GM20000 (cell line): ENCODE measurements at places on chromosomes 6 and 20.

GRCh38 chr6:118283766-118284165 is 264.3 kb upstream of the PLN start:
- peak; percentile 30 for DNase-seq

- no peak for DNase-seq
Observed at GRCh38 chr6:147194652-147195411, 9.4 kb upstream of the STXBP5 start.

DNA sequence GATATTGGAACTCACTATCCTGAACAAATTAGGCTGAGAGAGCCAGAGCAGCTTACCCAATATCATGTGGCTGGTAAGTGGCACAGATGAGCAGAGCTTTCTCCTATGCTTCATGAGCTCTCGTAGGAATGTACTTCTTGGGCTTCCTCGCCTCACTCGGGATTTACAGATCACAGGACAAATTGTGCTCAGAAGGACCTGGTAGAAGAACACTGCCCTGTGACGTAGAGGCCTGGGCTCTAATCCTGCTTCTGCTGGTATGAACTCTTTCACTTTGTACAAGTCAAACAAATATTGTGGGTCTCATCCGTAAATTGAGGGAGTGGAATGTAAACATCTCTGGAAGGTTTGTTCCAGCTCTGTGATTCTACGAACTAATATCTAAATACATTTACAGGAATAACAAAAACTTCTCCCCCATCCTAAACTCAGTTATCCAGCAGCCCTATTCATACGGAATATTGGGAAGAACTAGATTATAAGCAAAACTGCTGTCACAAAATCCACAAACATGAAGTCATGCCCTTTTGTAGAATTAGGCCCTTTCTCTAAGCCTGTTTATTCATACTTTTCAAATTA is 187.6 kb downstream of the CLIC5 start:
- no peak for DNase-seq

DNA sequence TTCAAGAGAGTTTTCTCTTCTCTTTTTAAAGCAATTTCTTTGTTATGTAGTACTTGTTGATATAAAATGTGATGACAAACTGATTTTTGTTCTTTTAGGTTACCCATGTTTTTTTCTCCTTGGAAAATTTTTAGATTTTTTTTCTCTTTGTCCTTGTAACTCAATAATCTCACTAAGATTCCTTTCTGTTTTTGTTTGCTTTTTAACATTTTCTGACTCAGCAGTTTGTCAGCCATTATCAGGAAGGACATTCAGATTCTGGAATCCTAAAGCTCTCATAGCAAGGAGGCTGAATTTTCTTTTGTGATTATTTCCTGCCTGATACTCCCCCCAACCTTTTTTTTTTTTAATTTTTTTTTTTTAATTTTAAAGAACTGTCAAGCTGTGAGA is 75.2 kb upstream of the CITED2 start:
- no peak for DNase-seq
